ENCODE measurements at places on chromosomes 7 and 10.

DNA sequence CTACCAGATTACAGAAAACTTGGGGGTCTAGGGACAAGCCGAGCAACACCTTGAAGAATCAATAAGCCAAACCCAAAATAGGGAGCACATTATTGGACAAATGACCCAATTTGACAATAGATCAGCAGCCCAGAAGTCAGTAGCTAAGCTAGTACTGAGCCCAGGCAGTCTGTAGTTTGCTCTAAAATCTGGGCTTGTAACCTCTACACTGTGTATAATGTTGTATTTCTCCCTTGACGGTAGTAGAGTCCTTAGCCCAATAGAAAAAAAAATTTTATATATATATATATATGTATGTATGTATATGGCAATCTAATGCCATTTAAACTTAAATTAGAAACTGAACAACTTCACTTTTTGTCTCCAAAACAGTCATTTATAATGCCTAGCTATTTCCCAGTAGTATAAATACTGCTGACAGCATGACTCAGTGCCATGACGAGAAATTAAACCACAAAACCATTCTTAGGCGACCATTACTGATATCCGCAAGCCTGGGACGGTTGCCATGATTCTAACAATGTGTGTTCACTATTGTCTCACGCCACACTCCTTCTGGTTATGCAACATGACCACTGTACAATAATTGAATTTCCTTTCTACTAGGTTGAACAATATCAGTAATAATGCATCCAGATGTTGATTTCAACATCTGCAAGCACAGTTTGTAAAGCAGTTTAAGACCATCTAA is 110.5 kb downstream of the IPMK start:
- DNase-seq = no peak

DNA sequence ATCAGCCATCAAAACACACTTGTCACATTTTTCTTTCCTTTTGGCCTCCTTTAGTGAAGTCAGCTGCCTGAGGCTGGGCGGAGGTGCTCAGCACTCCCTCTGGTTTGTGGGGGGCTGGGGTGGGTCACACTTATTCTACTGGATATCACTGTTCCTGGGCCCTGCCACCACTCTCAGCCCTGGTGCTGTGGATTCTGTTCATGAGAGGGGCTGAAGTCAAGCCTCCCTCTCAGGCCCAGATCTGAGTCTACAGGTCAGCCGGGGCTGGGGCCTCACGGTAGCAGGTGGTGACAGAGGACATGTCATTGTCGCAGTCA is 180.8 kb upstream of the TNS3 start:
- no peak for DNase-seq

DNA sequence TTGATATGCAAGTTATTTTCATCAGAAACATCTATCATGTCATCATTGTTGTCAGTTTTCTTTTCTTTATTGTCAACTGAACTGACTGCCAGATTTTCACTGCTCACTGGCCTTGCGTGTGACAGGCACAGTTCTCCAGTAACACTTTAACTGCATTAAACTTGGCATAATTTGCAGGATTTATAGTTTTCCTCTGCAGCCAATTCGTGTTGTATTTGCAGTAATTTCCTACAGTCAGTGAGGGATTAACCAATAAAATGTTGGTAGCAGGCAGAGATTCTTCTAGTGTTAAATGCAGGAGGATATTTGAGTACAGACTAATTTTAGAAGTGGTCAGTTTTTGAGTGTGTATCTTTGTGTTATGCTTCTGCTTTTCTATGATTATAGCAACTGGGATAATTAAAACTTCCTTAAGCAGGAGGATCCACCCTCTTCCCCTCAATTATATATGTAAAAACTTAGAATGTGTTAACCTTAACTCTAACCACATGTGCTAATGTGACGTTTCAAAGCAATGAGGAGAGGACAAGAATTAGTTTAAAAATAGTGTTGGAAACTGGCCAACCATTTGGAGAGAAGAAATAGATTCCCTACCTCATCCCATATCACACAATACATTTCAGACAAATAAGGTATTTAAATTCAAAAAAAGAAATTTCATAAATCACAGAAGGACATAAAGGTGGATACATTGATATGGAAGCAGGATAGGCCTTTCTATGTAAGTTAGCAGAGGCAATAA is 365.5 kb upstream of the BMPER start:
- DNase-seq = no peak

DNA sequence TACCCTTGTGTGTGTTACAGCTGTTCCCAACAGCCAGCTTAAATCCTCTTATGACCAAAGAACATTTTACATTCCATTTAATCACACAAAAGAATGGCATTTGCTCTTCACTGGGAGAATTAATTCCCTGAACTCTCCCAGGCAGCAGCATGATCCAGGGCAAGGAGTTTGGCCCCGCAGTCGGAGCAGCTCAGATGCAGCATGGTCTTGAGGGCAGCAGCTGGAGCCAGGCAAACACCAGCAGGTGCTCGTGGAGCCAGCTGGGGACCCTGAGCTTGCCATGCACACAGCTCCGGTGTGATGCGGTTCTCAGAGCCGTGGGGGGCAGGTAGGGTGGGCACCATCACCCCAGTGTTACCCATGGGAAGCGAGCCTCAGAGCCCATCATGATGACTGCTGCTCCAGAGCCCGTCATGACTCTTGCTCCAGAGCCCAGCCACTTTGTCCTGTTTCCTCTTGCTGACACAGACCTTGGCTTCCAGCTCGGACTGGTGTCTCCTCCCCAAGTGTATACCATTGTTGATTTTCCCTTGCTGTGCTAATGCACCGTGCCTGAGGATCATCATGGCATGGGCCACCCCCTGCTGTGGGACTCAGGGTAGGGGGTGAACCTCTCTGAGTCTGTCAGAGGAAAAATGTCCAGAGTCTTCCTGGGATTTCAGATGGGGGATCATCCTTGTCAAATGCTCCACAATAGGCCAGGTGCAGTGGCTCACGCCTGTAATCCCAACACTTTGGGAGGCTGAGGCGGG is 75.8 kb downstream of the ZRANB1 start:
- DNase-seq = no peak

- DNase-seq = no peak
Observed at GRCh38 chr7:136677471-136678365, 190.7 kb upstream of the CHRM2 start.

DNA sequence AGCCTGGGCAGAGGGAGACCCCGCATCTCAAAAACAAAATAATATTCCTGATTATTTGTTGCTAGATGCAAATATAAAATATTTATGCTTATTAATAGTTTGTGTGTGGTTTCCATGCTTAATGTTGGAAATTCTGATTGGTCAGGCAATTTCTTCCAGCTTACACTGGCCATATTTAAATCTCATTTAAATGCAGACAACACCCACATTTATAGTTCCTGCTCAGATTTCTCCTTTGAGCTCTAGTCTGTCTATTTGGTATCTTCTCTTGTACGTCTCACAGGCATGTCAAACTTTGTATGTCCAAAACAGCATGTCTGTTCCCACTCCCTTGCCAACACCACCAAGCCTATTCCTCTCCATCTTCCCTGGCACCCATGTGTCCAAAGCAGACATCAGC is 52.5 kb downstream of the FKBP9 start:
- no peak for DNase-seq

DNA sequence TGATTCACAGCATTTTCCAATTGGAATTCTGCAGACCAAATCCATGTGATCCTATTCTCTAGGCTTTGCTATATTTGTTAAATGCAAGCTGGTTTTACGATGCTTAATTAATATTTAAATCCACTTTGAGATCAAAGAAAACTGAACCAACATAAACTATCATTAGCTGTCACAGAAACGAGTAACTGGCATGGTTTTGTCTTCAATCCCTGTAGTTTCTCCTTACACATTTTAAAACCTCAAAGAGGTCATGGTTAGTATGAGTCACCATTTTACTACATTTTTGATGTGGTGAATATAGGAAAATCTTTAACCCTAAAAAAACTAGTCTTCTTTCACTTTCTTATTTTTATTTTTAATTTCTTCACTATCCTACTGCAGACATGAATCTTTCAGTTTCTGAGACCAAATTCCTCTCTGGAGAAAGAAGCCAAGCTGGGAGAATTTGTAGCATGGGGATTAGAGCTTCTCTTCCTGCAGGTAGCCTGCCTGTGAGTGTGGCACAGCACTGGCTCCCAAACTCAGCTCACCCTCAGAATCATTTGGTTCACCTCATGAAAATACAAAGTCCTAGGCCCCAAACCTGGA is 8.7 kb upstream of the LIPM start:
- no peak for DNase-seq

GRCh38 chr10:118569241-118569881 is 26.1 kb downstream of the PRLHR start:
- no peak for DNase-seq

DNA sequence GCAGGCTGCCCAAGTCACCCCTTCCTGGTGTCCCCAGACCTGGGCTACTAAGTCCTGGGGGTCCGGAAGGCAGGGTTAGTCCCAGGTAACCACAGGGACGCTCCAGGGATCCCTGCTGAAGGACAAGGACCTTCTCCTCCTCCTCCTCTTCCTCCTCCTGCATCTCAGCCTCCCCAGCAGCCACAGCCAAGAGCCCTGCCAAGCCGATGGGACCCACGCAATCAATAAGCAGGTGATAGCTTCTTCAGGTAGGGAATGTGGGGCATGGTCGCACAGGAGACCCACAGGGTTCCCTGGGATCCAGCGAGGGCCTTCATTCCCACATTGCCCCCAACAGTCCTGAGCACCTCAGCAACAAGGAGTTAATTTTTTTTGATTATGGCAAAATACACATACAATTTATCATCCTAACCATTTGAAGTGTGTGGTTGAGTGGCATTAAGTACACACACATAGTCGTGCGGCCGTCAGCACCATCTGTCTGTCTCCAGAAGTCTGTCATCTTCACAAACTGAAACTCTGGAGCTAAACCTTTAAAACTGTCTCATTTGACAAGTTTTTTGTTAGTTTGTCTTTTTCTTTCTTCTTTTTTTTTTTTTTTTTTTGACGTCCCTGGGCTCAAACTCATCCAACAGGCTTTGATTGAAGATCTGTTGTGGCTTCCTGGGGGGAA is 12.1 kb downstream of the CRYGN start:
- peak; percentile 37 for DNase-seq

DNA sequence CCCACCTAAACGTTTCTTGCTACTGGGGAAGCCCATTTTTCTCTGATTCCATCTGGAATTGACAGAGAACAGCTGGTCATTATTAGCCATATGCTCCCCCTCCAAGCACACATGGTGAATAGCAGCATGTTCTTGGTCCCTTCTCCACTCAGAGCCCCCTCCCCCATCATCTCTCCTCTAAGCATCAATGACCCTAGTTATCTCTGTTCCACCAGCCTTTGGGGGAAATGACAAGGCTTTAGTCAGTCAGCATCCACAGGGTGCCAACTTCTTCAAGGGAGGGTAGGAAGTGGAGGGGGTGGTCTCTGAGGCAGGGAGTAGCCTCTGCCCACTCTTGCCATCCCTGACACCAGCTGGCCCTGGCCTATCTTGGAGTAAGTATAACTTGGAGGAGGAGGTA is 163.1 kb downstream of the UBE2H start:
- DNase-seq = no peak

DNA sequence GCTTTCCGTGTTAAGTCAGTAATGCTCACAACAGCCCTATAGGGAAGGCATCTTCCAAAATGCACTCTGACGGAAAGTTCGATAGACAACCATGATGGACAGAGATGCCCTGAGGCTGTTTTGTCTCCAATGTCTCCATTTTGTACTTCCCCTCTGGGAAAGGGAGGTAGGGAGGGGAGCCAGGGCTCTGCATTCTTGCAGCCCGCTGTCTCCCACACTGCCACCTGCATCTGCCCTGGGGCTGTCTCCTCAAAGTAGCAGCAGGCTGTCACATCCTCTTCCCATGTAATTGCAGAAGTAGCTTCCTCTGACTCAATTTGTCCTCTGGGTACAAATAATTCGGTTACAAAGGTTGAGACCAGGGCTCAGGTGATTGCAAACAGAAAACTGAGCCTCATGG is 131.4 kb downstream of the GPAM start:
- no peak for DNase-seq

DNA sequence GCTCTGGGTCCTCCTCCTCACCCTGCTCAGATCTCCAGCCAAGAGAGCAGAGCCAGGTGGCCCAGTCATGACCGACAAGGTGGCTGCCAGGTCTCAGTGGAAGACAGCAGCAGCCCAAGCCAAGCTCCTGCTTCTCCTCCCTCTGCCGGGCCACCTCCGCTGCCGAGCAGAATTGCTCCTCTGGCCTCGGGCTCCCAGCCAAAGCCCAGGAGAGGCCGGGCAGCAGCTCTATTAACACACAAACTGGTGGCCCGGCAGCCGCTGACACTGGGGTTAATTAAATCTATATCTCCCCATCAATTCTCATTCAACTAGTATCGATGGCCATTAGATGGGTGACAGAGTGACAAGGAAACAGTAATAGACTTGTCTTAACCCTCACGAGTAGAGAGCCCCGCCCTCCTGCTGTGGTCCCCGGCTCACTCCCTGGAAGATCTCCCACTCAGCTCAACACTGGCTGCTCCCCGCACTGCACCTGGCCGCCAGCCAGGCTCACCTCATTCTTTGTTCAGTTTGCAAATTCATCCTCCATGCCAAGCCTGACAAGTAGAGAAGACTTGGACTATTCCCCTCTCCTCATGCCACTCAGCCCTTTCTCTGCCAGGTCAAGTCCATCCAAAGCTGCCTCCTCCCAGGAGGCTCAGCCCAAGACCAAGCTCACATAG is 74.1 kb upstream of the UNC5B start:
- no peak for DNase-seq

DNA sequence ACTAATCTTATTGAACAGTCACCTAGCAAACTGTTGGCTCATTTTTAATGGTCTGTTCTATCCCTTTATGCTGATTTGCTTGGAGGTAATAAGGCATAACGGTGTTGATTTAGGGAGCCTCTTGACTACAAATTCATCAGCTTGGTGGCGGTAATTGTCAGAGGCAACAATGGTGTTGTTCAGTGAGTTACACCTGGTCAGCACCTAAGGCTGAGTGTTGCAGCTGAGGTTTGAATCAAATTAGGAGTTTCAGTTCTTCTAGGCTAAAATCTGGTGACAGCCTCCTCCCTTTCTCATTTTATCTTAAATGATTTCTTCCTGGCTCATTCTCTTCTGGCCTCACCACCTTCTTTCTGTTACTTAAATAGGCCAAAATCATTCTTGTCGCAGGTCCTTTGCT is 42.3 kb upstream of the SP8 start:
- no peak for DNase-seq

DNA sequence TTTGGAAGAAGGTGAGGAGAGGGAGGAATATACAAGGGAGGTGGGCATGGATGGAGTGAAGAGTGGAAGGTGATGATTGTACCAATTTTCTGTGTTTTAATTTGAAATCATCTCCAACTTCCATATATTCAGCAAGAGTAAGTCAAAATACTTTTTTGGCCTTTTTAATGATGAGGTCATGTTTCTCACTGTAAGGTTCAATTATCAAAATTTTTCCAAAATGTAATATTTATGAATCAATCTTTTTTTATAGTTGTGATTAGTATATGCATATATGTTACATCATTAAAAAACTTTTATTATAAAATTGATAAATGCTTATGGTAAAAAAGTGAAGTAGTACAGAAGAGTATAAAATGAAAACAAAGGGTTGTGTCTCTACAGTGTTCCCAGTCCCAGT is 40.7 kb downstream of the PRKAR2B start:
- no peak for DNase-seq

DNA sequence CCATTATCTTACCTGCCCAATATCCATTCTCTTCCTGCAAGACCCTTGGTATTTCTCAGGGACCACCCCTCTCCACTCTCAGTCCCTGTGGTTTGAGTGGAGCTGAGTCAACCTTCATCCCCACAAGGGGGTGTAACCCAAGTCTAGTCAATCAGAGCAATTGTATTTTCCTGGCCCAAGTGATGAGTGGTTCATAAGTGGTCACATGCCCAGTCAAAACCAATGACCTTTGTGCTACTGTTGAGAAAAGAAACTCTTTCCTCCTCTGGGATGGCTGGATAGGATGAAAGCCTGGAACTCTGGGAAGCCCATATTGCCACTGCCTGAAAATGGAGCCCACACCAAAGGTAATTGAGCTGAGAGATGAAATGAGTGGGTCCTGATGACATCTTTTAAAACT is 93.6 kb downstream of the SNX10 start:
- peak; percentile 19 for DNase-seq
